Fibroblast of skin of back (primary cell): ENCODE measurements at places on chromosomes 16 and 17.

DNA sequence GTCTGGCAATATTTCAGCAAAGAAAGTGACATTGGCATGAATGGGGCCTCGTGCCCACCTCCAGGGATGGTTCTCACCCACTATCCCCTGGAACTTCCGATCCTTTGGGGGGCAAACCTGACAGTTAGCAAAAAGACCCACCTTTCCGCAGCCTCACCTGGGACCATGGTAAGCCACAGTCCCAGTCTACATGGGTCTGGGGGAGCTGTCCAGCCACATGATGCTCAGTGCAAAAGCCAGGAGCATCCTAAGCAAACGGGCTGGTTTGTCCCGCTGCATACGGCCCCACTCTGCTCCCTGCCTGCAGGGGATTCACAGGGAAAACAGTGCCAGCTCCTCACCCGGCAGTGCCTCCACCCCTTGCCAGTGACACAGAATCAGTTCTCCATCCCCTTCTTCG is 19.3 kb downstream of the AIPL1 start:
- no peak for DNase-seq

DNA sequence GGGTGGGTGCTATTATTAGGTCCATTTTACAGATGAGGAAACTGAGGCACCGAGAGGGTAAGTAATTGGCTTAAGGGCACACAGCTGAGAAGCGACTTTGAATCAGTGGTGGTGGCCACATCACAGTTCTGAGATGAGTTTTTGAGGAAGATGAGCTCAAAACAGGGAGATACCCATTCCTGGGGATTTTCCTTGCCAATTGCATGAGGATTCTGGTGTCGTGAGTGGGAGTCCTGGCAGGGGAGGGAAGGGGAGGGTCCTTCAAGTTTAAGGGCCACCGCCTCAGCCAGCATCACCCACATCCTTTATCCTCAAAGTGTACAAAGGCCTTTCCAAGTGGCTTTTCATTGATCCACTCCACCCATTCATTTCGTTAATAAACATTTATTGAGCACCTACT is 45.3 kb downstream of the IL21R start:
- no peak for DNase-seq

DNA sequence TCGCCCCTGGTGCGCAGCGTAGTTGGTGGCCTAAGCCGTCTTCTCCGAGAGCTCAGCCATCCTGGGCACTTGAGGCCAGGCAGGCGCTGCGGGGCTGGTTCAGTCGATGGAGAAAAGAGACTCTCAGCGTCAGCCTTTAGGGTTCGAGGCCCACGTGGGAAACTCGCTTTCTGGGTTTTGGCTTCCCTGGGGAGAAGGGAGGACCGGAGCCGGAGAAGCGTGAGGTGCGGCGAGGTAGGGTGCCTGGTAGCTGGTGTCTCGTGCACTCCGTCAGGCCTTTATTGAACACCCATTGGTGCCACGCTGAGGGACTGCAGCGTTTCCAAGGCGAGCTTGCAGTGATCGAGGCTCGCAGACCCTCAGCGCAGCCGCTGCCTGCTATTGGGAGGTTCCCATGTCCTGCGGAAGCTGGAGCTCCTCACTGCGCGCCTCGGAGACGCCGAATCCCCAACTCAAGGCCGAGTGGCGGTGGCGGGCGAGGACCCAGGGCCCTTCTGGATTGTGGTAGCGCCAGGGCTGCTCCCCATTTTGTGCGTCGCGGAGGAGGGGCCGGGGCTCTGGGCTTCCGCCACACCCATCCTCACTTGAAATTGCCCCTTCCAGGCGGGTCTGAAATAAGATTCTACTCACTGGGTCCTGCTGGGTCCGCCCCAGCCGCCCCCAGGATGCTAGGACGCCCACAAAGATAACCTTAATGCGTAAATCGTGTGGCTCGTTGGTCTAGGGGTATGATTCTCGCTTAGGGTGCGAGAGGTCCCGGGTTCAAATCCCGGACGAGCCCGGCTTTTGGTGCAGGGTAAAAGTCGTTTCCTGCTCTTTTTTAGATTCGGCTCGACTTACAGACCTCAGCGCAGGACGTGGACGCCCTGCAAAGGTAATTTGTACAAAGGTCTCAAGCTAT is 1.2 kb downstream of the OR1F1 start:
- DNase-seq, result peak; percentile 70

DNA sequence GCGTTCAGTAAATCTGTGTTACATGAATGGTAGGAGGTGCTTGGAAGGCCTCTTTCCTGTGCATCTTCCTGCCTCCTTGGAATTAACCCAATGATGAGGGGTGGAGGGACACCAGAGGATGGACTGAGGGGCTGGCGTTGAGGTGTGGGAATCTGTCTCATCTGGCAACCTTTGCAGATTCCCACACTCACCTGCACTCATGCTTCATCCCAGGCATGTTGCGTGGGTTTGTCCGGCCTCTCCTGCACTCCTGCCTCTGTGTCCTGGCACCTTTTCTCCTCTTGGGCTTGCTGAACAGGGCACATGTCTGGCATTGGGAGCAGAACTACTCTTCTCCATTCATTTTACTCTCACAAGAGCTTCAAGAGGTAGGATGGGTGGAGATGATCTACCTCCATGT is 3.1 kb upstream of the IGFBP4 start:
- DNase-seq, result no peak

GRCh38 chr16:67336648-67337047 is 10.0 kb downstream of the LRRC36 start:
- peak; percentile 9 for DNase-seq

GRCh38 chr17:11598274-11599221 is at the start of gene DNAH9:
Gene DNAH9 (plus strand): TSS chr17:11598470. CDS start chr17:11598499, 29 bp downstream.
- peak; percentile 82 for DNase-seq

DNA sequence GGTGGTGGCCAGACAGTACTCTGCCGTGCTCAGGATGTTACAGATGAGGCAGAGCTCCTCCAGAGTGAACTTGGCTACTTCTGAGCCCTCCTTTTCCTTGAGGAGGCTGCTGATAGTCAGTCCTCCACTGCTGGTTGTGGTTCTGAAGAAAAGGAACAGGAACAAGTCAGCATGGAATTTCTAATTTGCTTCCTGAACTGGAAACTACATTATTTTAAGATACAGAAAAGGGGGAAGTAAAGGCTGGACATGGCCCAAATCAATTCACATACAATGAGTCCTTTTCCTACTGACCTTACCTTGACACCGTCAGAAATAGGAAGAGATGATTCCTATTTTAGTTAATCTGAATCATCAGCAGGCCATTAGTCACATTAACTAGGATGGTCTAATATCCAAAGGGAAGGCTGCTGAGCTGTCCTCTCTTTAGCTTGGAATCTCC is 154.2 kb downstream of the VPS53 start:
- DNase-seq, result peak; percentile 56

DNA sequence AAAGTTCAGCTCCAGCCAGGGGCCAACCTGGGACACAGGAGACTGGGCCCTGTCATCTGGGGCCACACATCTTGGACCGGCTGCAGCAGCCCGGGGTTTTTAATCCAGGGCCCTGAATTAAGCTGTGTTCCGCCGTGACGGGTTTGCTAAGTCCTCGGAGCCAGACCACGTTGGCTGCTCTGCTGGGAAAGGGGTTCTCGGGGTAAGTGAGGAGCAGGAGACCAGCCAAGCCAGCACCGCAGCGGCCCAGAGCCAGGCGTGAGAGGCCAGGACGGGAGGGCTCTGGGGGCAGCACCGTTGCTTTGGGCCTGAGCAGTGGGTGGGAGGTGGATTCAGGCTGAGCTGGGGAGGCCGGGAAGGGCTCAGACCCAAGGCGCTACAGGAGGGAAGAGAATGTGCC is 31.3 kb upstream of the CBX4 start:
- DNase-seq, result no peak

DNA sequence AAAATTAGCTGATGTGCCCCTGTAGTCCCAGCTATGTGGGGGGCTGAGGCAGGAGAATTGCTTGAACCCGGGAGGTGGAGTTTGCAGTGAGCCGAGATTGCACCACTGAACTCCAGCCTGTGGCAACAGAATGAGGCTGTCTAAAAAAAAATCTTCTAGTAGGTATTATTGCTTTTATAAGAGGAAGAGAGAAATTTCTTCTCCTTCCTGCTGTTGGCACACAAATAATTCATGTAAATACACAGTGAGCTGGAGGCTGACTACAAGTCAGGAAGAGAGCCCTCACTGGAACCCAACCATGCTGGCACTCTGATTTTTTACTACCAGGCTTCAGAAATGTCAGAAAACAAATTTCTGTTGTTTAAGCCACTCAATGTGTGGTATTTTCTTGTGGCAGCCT is 6.7 kb downstream of the PRDM7 start:
- DNase-seq, result no peak
